ENCODE measurements at places on chromosomes 1 and 21.

- DNase-seq: no peak
Measured at GRCh38 chr1:209379280-209379679, 204.2 kb upstream of the CAMK1G start.

- DNase-seq: no peak
Measured at GRCh38 chr1:238336531-238336930, 445.8 kb upstream of the ZP4 start.

DNA sequence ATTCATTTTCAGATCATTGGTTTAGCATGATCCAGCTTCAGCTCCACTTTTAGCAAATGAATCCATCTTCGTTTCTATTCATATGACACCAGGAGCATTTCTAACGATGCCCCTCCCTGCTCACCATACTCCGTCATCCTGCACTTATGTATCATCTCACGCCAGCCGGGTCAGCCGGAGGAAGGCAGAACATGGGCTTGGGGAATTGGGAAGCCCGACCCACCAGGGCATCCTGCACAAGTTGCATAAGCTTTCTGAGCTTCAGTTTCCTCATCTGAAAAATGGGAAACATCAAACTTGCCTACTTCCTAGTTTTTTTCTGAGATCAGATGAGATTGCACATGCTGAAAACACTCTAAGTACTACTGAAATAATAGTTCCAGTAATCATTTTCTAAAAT is 194.7 kb downstream of the AK5 start:
- DNase-seq: no peak

DNA sequence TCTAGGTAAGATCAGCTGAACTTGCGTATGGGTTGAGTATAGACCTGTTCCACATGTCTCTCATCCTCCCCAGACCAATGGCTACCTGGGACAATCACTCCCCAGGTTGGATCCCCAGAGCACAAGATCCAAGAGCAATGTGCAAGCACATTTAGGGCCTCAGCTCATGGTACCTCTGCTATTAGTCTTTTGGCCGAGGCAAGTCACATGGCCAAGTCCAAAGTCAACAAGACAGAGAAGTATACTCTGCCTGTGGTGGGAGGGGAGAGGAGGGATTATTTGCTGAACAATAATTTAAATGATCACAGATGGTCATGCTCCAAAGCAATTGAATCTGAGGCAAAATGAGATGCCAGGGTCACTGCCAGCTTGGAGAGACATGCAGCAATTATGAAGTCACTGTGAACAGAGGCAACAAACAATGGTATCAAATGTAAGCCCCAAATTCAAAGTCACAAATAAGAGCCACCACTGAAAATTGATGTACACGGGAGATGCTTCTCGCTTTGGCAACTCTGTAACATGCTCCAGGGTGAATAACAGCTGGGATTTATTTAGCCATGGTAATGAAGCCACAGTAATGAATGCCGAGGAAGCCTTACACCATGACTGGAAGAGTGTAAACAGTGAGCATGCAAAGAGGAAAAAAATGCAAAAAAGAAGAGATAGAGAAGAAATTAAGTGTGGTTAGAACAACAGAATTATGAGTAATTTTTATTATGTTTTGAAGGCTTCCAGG is 149.1 kb downstream of the ZNF281 start:
- no peak for DNase-seq

DNA sequence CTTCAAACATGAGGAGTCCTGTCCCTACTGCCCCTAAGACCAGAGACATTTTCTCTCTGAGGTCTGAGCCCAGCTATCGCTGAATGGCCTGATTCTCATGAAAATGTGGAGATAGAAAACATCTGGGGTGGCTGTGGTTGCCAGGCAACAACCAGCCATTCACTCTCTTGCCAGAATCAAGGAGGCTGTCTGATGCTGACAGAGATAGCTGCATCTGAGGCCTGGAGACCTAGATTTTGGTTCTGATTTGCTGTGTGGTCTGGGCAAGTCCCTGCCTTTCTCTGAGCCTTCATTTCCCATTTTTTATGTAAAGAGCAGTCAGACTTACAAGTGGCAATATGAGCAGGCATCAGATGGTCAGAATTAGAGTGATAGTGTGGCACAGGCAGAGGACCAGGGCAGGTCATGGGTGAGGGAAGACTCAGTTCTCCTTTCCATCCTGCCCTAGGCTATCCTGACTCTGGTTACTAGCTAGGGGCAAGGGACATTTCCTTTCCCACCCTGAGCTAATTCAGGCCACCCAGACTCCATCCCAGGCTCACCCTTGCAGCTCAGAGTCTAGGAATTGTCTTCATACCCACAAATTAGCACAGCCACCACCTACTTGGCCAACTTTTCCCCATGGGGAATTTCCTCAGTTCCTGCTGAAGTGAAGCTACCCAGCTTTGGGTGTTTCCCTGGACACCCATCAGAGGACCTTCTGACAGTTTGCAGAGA is 20.0 kb upstream of the RNF19B start:
- no peak for DNase-seq

DNA sequence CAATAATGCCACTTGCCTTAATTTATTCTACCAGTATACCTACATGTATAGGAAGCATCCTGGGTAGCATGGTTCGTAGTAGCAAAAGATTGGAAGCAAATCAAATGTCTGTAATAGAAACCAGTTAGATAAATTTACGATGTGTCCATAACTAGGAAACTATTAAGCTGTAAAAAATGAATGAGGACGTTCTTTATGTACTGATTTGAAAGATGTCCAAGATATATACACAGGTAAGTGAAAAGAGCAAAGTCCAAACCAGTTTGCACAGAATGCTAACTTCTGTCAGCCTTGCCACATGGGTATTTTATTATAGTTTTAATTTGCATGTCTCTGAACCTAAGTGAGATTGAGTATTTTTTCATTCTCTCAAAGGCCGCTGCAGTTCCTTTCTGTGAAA is 251.8 kb upstream of the IRF2BP2 start:
- no peak for DNase-seq

Measured in activated CD4-positive, CD25-positive, alpha-beta regulatory T cell treated with anti-CD3 and anti-CD28 coated beads, Interleukin-2, amount 50 U/mL, for 16 hours (primary cell).